ENCODE measurements at places on chromosomes 3 and 15. TPM values are rescaled to one million over a fixed set of nuclear protein-coding genes. Genes with fewer than 3 reads are reported as not detected.

Gene PCYT1A
- total RNA-seq: 54.6 TPM

Gene CLDND1
- 56.0 TPM for total RNA-seq

Gene GP5
- 0.25 TPM for total RNA-seq

Gene MELTF
- total RNA-seq: 29.3 TPM

Gene GRAMD2A
- 1.2 TPM for total RNA-seq

Gene C3orf33
- total RNA-seq: 4.2 TPM

Gene IL17RB
- total RNA-seq: 30.0 TPM

Gene IGSF10
- 2.6 TPM for total RNA-seq

Gene CIAO2A
- 63.7 TPM for total RNA-seq

Gene PROK2
- total RNA-seq: not detected

Gene TMEM45A
- total RNA-seq: 5.6 TPM

Gene ARHGEF26
- 20.8 TPM for total RNA-seq

Gene DPPA2
- total RNA-seq: not detected

Gene TRIM42
- not detected for total RNA-seq

Gene SLC41A3
- 38.0 TPM for total RNA-seq

Gene MESP1
- 1.00 TPM for total RNA-seq

Gene NRG4
- total RNA-seq: 0.95 TPM

Gene ANKRD34C
- not detected for total RNA-seq

Gene FANCD2OS
- not detected for total RNA-seq

Gene PRRT3
- 1.1 TPM for total RNA-seq

Gene INSYN1
- total RNA-seq: 0.41 TPM

Gene ARNT2
- total RNA-seq: 0.23 TPM

Gene PP2D1
- total RNA-seq: not detected

Gene TUSC7
- not detected for total RNA-seq

Gene TMEM212
- not detected for total RNA-seq

Gene NPAP1
- not detected for total RNA-seq

Gene WNT5A
- 8.9 TPM for total RNA-seq

Gene THBS1
- 342 TPM for total RNA-seq

Gene CD200R1L
- not detected for total RNA-seq

Gene CELF6
- total RNA-seq: not detected

Gene LDHAL6B
- not detected for total RNA-seq

Gene ITIH3
- 0.23 TPM for total RNA-seq

Gene ALS2CL
- total RNA-seq: 11.2 TPM

Gene TTC14
- total RNA-seq: 39.7 TPM

Gene WDR93
- total RNA-seq: 0.16 TPM

Gene FOXB1
- not detected for total RNA-seq

Gene EAF2
- total RNA-seq: 4.6 TPM

Gene MORC1
- total RNA-seq: not detected

Gene DUOXA2
- 1.6 TPM for total RNA-seq

Gene NBEAL2
- 62.4 TPM for total RNA-seq

Gene ARL14
- 0.84 TPM for total RNA-seq

Gene DOCK3
- total RNA-seq: 0.09 TPM

Gene GCSAM
- total RNA-seq: not detected

Gene LRRC31
- total RNA-seq: 0.70 TPM

Gene CIDEC
- total RNA-seq: 1.9 TPM

Gene CD200R1
- total RNA-seq: 0.11 TPM

Data from Caco-2 (cell line).